ENCODE measurements at places on chromosomes 13 and 19.

- peak; percentile 24 for DNase-seq
Observed at GRCh38 chr19:45769821-45770191, 754 bp upstream of the SIX5 start.

DNA sequence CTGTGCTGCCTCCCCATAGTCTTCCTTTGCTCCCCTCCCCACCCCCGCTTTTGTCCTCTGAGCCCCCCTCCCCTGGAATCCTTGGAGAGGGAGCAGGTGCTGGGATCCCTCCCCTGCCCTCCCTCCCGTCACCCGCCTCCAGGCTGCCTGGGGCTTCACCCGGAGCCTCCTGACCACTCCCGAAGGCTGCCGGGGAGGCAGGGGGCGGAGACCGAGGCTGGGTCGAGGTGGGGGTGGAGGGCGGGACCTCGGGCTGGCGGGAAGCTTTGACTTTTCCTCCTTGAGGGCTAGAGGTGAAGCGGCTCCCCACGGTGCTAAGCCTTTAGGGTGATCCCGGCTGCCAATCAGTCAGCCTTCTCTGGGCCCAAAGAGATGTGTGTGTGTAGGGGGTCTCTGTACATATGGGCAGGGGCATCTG, 1.5 kb downstream of the KMT5C start:
- peak; percentile 80 for DNase-seq

DNA sequence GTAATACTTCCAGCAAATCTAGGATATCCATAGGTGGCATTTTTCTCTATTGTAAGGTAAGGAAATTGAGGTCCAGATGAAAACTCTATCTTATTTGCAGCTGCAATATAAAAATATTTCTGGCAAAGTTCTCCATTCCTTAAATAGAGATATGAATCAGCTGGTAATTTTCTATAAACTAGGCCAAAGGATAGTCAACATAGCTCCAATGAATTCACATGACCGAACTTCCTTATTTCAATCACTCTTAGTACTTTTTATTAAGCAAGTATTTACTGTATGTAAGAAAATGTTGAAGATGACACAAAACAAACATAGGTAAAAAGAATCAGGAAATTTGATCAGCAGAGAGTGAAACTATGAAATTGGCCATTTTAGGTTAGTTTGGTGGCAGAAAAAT, 13.0 kb upstream of the LCP1 start:
- DNase-seq, result no peak

DNA sequence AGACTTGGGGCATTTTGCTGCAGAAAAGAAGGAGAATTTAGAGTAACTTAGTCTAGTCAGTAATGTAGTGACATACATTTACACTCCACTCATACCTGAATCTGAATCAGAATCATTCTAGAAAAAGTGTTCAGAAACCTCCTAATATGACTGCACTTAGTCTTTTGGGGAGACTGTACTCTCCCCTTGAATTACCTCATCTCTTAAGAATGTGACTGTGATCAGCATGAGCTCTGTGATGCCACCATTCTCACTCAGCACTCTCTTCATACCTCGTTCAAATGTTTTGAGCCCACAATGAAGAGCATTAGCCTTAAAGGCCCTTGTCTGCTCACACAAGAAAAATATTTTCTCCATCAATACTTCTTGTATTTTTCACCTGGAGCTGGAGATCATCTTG, 229.4 kb downstream of the FGF14 start:
- no peak for DNase-seq

- no peak for DNase-seq
Observed at GRCh38 chr13:24644036-24644435, 36.2 kb upstream of the ATP12A start.
